ENCODE measurements at places on chromosomes 5 and 9. TPM values are rescaled to one million over a fixed set of nuclear protein-coding genes. Genes with fewer than 3 reads are reported as not detected.

DNA sequence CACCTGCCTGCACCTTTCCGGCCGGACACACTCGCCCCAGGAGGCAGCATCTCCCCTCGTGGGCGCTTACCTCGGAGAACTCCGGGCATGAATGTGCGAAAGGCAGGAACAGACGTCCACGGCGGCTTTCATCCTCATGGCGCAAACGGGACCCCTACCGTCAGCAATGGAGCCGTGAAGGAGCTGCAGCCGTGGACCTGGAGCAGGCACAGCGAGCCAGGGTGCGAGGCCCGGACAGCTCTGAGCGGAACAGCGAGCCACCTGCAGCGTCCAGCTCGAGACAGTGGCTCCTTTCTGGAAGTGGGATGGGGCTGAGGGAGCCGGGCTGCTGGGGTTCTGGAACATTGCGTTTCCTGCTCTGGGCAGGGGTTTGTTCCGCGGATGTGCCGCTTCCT lies 7.8 kb upstream of the SLC6A19 start:
- H3K27me3 ChIP-seq: no peaks in the 10 kb centered on the region
- DNase-seq: no peak
- no peaks in the 10 kb centered on the region for H3K36me3 ChIP-seq
- no peak overlapping the region for H3K27ac ChIP-seq
- no peak overlapping the region for H3K4me3 ChIP-seq
- peaks cover 5% of the 10 kb centered on the region for H3K4me1 ChIP-seq

GRCh38 chr5:133112026-133112660 lies 60.3 kb downstream of the HSPA4 start:
- no peak overlapping the region for H3K27ac ChIP-seq
- no peak for DNase-seq
- H3K27me3 ChIP-seq: no peaks in the 10 kb centered on the region
- H3K36me3 ChIP-seq: no peaks in the 10 kb centered on the region

CTSV gene
- total RNA-seq: 0.33 TPM

ENHO gene
- 2.9 TPM for total RNA-seq

DNA sequence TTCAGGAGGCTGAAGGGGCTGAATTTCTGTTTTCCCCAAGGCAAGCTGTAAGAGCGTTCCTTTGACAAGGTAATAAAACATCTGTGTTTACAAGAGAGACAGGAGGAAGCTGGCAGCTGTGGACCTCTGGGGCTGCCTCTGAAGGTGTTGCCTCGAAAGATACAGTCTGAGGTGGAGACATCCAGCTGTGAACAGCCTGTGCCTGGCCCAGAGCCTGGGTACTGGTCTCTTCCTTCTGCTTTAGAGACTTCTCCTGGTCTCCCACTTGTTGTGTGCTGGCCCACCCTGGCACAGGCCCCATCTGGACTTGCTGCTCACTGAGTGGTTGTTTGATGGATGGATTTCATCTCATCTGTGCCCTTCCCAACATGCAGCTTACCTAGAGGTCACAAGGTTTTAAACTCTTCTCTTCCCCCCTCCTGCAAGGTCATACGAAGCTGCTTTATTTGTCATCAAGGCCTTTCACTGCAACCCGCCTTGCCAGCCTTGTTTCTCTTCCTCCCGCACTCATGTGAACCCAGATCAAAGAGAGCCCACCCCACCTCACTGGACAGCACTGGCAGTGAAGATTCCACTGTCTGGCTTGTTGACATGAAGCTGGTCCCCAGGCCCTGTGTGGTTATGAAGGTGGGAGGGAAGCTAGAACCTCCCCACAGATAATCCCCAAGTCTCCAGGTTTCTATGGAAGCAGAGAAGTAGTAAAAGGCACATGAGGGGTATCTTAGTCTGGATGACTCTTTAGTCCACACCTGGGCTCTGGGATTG lies 35.0 kb upstream of the ALDH1B1 start:
- H3K27ac ChIP-seq: no peak overlapping the region
- H3K27me3 ChIP-seq: no peaks in the 10 kb centered on the region
- no peaks in the 10 kb centered on the region for H3K36me3 ChIP-seq
- H3K4me1 ChIP-seq: no peaks in the 10 kb centered on the region
- DNase-seq: no peak

Data from body of pancreas (tissue), 4 donors.